ENCODE measurements at places on chromosomes 2 and 18.
A peak's percentile ranks its signal among the peaks of the same experiment; 100 is the strongest.

DNA sequence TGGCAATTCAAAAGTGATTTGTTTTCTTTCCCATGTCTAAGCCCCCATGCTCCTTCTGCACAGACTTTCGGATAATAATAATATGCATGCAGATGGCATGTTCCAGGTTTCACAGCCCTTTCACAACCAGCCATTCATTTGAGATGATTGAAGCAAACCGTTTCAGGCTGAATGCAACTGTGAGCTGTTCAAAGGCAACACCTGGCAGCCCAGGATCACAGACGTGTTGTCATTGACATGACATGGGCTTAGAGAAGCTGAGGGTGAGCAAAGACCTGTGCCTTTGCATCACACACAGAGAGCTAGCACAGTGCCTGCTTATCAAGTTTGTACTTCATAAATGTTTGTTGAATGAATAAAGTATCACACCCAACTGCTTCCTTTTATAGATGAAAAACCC is 12.4 kb upstream of the ERMN start:
- no peak for DNase-seq

DNA sequence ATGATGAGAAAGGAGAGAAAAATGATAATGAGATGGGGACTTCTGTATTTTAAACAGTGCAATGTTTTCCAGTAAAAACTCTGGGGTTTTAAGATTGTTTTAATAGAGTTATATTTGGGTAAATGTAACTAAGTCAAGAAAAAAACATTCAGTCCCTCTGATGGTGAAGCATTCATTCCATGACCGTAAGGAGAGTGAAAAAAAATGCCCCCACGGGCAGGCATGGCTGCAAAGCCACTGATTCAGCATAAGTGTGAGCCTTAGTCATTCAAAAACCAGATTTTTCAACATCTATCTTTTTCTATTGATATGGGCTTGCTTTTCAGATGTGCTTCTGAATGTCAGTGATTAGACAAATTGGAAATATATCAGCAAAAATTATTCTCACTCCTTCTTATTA is 957.8 kb downstream of the SLC4A3 start:
- DNase-seq = no peak

DNA sequence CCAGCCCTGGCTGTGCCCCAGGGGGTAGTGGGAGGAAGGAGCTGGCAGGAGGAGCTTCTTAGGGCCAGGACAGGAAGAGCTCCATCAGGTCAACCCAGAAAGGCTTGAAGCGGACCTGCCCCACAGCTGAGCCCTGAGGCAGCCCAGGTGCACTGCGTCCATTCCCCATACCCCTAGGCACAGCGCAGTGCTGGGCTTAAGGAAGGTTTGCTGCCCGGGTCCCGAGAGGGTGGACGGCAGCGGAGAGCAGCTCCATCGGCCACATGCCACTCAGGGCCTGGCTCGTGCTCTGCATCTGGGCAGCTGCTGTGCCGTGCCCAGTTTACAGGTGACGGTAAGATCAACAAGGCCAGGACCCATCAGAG is 26.4 kb downstream of the DNMT3A start:
- no peak for DNase-seq

GRCh38 chr18:47754311-47755101 is 176.0 kb downstream of the SMAD2 start:
- no peak for DNase-seq

- DNase-seq = no peak
Measured at GRCh38 chr2:213862407-213863076, 548.3 kb upstream of the VWC2L start.

GRCh38 chr2:152406119-152406835 is 71.3 kb downstream of the FMNL2 start:
- no peak for DNase-seq

GRCh38 chr2:160646684-160647444 is 153.3 kb upstream of the RBMS1 start:
- DNase-seq = no peak

- peak; percentile 49 for DNase-seq
Measured at GRCh38 chr2:204452464-204453023, 92.7 kb upstream of the PARD3B start.

GRCh38 chr2:10327896-10328669 is 25.4 kb downstream of the HPCAL1 start:
- no peak for DNase-seq

GRCh38 chr2:232926431-232926939 is 56.4 kb downstream of the SNORC start:
- DNase-seq = no peak

DNA sequence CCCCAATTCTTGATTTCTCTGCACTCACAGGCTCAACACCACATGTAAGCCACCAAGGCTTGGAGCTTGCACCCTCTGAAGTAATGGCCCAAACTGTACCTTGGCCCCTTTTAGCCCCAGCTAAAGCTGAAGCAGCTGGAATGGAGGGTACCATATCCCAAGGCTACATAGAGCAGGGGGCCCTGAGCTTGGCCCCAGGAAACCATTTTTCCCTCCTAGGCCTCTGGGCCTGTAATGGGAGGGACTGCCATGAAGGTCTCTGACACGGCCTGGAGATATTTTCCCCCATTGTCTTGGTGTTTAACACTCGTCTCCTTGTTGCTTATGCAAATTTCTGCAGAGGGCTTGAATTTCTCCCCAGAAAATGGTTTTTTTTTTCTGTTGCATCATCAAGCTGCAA is 69.7 kb downstream of the SKA1 start:
- DNase-seq = no peak

GRCh38 chr2:239466755-239467271 is 66.0 kb upstream of the HDAC4 start:
- no peak for DNase-seq

DNA sequence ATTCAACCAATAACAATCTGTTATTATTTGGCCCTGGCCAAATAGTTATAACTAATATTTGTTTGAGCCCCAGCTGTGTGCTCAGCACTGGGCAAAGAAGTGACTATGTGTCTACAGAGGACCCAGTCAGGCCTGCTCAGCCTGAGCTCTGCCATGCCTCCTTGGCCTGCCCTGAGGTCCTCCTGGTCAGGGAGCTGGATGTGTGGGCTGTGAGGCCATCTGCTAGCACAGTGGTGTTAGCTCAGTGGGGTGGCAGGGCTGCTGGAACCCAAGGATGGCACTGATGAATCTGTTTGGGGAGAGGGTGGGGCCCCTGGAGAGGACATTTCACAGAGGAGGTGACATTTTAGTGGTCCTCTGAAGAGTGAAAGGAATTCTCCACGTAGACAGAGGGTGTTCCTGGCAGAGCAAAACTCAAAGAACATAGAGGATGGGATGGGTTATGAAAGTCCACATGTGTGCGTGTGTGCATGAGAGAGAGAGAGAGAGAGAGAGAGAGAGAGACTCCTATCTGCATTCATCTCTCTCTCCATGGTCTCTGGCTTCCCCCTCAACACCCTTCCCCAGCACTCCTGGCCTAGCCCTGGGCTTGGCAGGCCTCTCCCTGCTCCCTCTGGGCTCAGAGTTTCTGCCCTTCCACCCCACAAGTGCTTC is 21.2 kb upstream of the ATOH8 start:
- DNase-seq = no peak

- no peak for DNase-seq
Measured at GRCh38 chr18:76913583-76913982, 91.2 kb downstream of the ZNF236 start.

DNA sequence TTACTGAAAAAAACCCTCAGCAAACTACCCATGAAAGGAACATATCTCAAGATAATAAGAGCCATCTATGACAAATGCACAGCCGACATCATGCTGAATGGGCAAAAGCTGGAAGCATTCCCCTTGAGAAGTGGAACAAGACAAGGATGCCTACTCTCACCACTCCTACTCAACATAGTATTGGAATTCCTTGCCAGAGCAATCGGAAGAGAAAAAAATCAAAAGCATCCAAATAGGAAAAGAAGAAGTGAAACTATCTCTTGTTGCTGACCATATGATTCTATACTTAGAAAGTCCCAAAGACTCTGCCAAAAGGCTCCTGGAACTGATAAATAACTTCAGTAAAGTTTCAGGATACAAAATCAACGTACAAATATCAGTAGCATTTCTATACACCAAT is 40.6 kb upstream of the MSTN start:
- no peak for DNase-seq

DNA sequence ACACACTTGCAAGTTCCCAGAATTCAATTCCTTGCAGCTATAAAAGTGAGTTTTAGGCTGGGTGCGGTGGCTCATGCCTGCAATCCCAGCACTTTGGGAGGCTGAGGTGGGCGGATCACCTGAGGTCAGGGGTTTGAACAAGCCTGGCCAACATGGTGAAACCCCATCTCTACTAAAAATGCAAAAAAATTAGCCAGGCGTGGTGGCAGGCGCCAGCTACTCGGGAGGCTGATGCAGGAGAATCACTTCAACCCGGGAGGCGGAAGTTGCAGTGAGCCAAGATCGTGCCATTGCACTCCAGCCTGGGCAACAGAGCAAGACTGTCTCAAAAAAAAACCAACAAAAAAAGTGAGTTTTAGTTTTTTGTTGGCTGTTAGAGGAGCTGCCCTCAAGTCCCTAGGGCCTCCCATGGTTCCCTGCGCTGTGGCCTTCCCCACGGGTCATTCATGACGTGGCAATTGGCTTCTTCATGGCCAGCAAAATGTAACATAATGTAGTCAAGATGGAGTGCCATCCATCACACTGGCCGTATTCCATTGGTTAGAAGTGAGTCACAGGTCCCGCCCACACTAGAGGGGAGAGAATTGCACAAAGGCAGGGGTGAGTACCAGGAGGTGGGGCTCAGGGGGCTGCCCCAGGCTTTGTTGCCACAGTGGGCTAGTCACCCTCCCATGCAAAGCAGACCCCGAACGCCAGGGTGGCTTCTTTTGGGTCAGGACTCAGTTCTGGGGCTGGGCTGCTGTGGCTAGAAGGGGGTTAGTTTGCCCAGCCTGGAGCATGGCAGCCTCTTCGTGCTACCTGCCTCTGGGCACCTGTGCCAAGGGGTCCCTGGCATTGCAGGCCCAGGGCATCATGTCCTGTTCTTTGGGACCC is 37.7 kb upstream of the INHBB start:
- DNase-seq = no peak

GRCh38 chr18:23229472-23229871 is 94.2 kb downstream of the CABLES1 start:
- DNase-seq = no peak

DNA sequence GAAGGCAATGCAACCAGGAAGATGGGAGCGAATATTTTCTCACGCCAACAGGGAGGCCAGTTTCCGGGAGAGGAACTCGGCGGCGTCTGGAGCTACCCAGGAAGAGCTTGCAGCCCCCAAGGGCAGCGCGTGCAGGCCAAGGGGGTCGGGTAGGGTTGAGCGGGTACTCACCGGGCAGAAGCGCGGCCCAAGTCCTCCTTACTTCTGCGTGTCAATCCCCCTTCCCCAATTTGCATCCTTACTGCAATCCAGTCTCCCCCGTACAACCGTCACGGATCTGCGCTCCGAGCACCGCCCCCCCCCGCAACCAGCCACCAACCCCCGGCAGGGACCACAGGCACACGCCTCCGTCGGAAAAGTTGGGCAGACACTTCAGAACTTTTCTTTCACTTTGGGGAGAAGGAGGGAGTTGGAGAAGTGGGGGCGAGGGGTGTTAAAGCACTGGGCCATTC is 1.3 kb downstream of the ATP8B1 start:
- DNase-seq = no peak

GRCh38 chr18:1848716-1849115 is 722.6 kb downstream of the METTL4 start:
- DNase-seq = no peak

DNA sequence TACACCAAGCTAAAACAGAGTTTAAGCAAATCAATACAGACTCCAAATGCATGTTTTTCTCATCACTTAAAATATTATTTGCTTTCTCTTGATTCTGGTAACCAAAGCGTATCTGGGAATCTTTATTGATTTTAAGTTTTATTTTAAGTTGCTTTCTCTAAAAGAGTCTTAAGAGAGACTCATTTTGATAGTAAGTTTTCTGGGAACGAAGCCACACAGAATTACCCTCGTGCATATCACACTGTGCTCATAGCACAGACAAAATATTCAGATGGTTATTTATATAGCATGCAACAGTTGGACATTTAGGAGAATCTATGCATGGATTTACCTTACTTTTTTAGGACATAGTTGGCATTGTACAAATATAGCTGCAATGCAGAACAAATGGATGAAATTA is 597.5 kb upstream of the NRXN1 start:
- DNase-seq = no peak

- DNase-seq = peak; percentile 70
Measured at GRCh38 chr2:37827911-37828511, 97.1 kb upstream of the RMDN2 start.

DNA sequence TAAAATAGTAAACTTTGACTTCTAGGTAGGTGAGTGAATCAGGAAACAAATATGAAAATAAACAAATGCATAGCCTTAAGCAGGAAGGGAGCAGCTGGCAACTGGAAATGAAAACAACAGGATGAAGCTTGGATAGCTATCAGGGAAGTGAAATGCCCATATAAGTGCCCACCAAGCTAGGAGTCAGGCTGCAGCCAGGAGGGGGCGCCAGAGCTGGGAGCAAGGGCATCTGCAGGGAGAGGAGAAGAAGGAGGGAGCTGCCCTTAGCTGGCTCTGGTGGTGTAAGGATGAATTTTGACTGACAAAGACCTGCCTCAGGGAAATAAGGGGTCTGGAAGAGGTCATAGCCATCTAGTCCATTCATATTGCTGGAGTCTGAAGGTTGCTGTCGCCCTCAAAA is 298.3 kb downstream of the TDRD15 start:
- peak; percentile 9 for DNase-seq

GRCh38 chr2:30615926-30616325 is 168.9 kb downstream of the LCLAT1 start:
- no peak for DNase-seq

DNA sequence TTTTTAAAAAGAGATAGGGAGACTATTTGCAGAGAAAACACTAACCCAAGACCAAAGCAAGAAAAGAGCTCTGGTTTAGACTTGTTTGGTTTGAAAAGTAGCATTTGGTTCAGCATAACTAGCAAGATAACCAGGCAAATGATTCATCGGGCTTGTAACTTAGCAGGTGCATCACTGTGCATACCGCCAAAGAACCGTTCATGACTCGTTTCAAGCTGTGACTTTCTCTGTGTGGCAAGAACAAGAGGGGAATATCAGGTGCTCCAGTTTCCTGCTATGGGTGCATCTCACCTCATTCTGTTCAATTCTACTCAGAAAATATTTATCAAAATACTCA is 244.9 kb downstream of the ETAA1 start:
- DNase-seq = no peak

GRCh38 chr2:17625446-17625845 is 85.0 kb downstream of the VSNL1 start:
- no peak for DNase-seq
